Fibroblast of skin of abdomen (primary cell): ENCODE measurements at places on chromosomes 4 and X.

- no peak for DNase-seq
Measured at GRCh38 chr4:7006411-7006810, 36.8 kb upstream of the TADA2B start.

DNA sequence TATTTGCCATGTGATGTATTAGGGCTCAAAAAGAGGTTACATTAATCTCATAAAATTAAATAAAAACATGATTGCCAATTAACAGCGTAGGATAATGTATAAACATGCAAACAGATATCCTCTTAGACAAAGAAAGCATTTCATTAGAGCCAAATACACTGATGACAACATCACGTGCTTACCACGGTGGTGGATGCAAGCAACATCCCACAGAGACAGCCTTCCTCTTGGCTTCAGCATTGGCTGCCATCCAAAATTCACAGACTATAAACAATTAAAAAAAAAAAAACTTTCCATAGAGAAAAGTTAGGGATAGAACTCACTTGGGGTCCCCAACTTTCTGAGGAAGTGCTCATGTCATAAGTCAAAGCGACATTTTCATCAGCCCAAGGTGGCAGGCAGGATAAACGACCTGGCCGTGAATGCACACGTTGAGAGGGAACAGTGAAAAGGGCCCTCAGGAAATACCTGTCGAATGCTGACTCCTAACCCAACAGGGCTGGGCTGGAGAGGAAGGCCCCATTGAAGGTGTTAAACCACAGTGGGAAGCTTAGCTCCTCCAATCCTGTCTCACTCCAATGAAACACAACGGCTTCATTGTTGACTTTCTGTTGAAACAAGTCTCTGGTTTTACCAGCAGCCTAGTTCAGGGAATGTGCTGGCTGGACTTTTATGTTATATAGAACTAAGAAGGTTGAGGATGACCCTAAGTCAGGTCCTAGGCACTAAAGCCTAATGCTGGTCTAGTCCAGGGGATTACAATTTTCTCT lies 48.4 kb downstream of the IDS start:
- DNase-seq = no peak

GRCh38 chrX:110665223-110666002 lies 130.2 kb downstream of the CHRDL1 start:
- DNase-seq = no peak

GRCh38 chr4:125826801-125827695 lies 512.3 kb downstream of the FAT4 start:
- peak; percentile 66 for DNase-seq

DNA sequence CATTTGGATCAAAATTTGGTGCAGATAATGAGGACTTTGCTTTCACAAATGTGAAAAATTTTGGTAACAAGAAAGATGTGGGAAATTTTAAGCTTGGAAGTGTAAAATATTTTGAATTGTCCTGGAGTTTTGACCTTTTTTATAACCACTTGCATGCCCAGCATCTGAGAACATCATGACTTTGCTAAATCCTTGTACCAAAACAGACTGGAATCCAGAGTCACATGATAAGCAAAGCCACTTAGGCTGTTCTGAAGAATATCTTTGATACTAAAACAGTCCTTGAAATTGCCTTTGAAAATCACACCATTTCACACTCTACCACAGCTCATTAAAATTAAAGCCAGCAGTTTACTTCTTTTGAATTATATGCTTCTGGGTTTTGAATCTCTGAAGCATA lies 2.5 kb upstream of the PPM1K start:
- no peak for DNase-seq

GRCh38 chr4:151324752-151325110 lies 674 bp downstream of the SH3D19 start:
- DNase-seq = peak; percentile 20

DNA sequence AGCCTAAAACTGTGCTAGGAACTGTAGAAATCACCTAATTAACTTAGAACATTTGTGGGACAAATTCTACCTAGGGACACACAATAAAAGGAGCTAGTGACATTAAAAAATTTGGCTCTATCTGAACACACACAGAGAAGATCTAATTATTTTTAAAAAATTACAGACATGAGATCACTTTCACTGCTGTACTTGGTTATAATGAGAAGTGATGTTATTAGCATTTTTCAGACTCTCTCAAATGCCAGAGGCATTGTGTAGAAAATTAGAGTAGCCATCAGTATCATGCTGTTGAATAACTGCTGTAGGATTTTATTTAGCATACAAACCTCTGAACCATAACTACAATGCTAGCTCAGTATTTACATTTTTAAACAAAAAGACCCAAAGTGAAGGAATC lies 109.1 kb upstream of the ANK2 start:
- no peak for DNase-seq

DNA sequence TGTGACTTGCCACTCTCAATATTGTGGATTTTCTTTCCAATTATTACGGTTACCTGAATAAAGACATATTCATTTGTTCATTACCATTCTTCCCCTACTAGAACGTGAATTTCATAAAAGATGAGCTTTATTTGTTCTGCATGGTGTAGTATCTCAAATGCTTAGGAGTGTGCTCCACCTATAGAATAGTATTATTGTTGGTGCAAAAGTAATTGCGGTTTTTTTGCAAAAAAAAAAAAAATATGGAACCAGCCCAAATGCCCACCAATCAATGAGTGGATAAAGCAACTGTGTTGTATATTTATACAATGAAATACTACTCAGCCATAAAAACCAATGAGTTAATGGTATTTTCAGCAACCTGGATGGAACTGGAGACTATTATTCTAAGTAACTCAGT lies 525.5 kb upstream of the PRKX start:
- no peak for DNase-seq

DNA sequence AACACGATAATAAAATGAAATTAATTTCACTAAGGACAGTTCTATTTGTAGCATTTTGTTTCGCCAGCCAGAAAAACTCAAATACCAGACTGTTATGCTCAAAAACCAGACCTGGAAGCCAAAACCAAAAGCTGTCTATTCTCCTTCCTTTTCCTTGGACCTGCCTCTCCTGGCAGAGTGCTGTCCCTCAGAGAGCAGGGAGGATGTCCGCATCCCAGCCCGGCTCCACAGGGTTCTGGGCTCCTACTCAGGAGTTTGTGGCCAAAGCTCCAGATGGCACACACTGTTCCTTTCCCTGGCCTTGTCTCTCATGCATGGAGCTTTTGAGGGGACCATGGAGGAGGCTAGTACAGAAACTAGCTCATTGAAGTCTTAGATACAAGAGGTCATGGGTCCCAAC lies 41.9 kb upstream of the C1QTNF7 start:
- no peak for DNase-seq

GRCh38 chr4:67915400-67915966 lies 31.7 kb upstream of the TMPRSS11D start:
- DNase-seq = no peak

DNA sequence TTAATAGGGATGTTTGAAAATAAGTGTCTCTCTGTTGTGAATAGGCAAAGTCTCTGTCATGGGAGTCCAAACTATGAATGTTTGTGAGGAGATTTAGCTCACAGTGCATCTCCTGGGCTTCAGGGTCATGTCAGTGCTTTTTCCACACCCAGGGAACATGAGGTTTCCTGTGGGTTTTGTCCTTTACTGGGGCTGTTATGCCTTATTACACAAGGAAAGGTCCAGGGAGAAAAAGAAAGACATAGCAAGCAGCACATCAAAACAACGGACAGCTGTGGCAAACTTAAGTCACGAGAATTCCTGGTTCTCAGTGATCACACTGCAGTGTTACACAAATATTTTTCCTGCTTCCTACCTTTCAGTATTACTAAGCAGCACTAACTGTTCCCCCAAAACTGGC lies 99.4 kb downstream of the MBNL3 start:
- DNase-seq = no peak

DNA sequence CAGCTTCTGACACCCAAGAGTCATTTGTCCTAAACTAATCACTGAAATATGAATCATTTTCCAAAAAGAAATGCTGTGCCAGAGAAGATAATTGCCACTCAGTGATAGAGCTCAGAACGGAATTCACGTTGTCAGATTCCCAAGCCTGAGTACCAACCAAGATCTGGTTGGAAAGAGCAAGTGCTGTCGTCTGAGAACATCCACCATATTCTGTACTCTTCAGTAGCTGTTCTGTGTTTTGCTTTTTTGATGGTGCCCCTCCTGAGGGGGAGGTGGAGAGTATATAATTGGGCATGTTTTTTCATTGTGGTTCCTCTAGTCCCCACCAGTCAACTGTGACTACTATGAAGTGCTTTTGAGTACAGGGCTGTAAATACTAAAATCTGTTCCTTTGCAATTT lies 13.2 kb downstream of the RUFY3 start:
- DNase-seq = no peak

DNA sequence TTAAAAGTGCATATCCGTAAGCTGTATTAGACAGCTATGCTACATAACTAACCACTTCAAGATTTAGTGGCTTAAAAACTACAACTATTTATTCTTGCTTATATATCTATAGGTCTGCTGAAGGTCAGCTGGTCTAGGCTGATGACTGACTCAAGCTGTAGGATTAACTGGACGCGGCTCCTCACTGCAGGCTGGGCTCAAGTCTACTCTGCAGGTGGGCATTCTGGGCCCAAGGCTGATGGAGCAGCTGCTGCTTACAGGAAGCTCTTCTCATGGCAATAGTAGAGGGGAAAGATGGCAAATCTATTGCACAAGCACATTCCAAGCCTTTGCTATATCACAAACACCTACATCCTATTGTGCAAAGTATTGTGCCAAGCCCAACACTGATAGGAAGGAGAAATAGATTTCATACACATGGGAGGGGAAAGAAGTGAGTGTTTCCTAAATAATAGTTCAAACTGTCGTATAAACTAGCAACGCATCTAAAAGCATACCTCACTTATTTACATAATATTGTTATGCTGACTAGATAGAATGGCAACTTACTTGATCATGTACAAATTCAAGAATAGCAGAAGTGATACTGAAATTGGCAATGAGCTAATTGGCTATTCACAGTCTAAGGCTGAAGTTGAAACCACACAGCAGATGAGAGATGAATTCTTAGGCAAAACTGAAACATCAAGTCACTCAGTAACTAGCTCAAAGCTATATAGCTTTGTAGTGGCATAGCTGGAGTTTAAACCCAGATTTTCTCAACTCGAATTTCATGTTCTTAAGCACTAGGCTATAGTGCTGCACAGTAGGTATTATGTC lies 263.8 kb downstream of the NKX6-1 start:
- DNase-seq = no peak

DNA sequence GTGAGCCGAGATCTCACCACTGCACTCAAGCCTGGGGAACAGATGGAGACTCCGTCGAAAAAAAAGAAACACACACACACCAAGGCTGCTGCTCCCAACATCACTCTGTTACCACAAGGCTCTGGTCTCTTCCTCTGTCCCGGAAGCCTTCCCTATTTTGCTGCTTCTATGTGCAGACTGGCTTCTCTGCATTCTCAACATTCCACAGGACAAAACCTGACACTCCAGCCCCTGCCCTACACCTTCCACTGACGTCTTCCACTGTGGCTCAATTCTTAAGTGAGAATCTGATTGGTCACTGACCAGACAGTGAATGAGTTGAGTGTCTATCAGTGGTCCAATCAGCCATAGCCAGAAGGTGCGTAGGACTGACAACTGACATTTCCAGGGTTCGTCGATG lies 5.9 kb downstream of the ODAPH start:
- peak; percentile 27 for DNase-seq

DNA sequence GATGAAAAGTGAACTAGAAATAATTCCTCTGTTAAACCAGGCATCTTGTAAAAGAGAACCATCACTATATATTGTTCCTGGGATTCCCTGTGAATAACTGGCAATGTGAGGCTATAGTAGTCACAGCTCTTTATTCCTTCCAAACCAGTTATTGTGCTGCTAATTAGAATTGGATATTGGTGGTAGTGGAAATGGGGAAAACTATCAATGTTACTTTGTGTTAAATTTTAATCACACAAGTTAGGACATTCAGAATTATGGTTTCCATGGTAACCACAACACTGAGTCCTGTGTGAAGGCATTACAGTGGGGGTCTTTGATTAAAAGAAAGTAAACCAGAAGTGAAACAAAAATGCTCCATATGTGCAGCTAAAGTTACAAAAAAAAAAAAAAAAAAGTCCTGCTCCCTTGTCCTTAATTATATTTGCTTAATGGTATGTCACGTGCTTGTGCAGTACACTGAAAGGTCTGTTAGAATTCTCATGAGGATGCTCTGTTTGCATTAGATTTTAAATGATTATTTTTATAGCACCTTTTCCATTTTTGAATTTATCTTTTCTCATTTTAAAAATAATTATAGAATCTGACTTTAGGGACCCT lies 200.4 kb downstream of the ADGRL3 start:
- DNase-seq = no peak
